Large intestine (tissue), 12 donors: ENCODE measurements at places on chromosomes 13 and 19.

DNA sequence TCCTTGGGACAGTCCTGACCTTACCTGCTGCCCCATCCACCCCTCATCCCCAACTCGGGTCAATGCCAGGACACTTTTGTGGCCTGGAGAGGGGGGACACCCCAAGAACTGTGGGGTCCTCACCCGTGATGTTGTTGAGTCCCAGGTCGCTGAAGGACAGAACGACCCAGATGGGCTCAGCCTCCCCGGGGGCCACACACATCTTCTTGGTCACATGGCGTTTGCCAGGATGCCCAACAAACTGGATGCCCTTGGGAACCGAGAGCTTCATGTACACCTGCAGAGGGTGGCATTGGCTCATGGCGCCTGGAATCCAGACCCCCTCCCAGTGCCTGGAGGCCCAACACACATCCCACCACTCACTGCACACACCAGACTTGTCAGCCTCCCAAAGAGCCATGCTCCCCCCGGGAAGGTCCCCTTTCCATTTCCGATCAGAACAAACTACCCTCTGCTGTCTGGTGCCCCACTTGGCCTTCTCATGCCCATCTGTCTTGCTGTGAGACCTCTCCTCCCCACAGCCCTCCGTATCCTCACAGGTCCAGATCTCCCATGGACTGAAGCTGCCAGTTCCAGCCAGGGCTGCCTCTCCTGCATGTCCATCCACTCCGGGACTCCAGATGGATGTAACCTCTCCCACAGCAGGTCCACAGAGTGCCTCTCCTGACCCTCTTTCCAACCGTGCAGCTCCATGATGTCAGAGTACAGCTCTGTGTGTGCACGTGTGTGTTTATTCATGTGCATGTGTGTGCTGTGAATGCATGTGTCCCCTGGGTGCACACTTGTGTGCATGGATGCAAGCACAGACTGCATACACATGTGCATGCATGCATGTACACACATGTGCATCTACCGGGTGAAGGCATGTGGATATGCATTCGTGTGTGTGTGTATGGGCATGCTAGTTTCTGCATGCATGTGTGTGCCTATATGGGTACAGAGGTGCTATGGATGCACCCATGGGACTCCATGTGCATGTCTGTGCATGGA lies 58.4 kb downstream of the F2RL3 start:
- H3K27ac ChIP-seq, result no peak overlapping the region
- no peaks in the 10 kb centered on the region for H3K27me3 ChIP-seq
- H3K4me3 ChIP-seq, result no peak overlapping the region
- no peak for DNase-seq
- no peaks in the 10 kb centered on the region for H3K4me1 ChIP-seq

DNA sequence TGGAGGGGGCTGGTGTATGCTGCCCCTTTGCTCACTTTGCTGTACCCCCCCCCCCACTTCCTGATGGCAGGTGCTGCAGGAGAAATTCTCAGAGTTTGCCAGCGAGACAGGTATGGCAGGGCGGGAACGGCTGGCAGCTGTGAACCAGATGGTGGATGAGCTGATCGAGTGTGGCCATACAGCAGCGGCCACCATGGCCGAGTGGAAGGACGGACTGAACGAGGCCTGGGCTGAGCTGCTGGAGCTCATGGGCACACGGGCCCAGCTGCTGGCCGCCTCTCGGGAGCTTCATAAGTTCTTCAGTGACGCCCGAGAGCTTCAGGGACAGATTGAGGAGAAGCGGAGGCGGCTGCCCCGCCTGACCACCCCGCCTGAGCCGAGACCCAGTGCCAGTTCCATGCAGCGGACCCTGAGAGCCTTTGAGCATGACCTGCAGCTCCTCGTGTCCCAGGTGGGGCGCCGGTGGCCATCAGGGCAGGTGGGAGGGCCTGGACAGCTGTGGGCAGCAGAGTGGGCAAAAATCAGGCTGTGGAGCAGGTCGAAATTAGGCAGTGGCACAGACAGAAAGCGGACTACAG lies 19.6 kb upstream of the SHKBP1 start:
- H3K27me3 ChIP-seq, result peaks cover 40% of the 10 kb centered on the region
- DNase-seq, result no peak
- no peak overlapping the region for H3K4me3 ChIP-seq
- H3K36me3 ChIP-seq, result no peaks in the 10 kb centered on the region

- H3K36me3 ChIP-seq, result no peaks in the 10 kb centered on the region
- no peak for DNase-seq
- H3K4me1 ChIP-seq, result no peaks in the 10 kb centered on the region
- H3K27me3 ChIP-seq, result no peaks in the 10 kb centered on the region
Measured at GRCh38 chr19:56727677-56728076, 56.1 kb upstream of the ZNF835 start.

- H3K27ac ChIP-seq, result no peak overlapping the region
- H3K4me3 ChIP-seq, result no peak overlapping the region
- no peaks in the 10 kb centered on the region for H3K36me3 ChIP-seq
- H3K4me1 ChIP-seq, result no peaks in the 10 kb centered on the region
- peaks cover 3% of the 10 kb centered on the region for H3K27me3 ChIP-seq
Measured at GRCh38 chr13:25118378-25118905, 22.5 kb downstream of the PABPC3 start.

GRCh38 chr19:6737873-6738786 lies 750 bp upstream of the GPR108 start:
- peak; percentile 86 for DNase-seq
- H3K4me3 ChIP-seq, result peak overlapping the region; percentile 7
- H3K36me3 ChIP-seq, result peaks cover 14% of the 10 kb centered on the region
- peaks cover 26% of the 10 kb centered on the region for H3K4me1 ChIP-seq
- no peaks in the 10 kb centered on the region for H3K27me3 ChIP-seq

DNA sequence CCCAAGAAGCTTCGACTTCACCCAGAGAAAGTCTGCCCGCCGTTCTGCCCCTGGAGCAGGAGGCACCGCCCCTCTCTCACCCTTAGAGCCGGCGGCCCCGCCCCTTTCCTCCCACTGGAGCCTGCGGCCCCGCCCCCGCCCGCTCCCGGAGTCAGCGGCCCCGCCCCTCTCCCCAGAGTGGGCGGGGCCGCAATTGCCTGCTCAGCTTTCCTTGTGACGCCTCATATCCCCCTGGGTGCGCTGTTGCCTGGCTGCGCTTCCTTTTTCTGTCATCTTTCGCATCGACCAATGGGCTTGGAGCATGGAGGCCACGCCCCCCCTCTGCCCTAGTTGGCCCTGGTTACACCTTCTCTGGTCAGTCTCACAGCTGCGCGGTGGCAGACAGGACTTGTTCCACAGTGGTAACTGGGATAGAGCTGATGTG lies 38.2 kb upstream of the ZNF492 start:
- H3K4me3 ChIP-seq, result no peak overlapping the region
- no peaks in the 10 kb centered on the region for H3K36me3 ChIP-seq
- H3K27ac ChIP-seq, result no peak overlapping the region
- DNase-seq, result no peak
- no peaks in the 10 kb centered on the region for H3K4me1 ChIP-seq

DNA sequence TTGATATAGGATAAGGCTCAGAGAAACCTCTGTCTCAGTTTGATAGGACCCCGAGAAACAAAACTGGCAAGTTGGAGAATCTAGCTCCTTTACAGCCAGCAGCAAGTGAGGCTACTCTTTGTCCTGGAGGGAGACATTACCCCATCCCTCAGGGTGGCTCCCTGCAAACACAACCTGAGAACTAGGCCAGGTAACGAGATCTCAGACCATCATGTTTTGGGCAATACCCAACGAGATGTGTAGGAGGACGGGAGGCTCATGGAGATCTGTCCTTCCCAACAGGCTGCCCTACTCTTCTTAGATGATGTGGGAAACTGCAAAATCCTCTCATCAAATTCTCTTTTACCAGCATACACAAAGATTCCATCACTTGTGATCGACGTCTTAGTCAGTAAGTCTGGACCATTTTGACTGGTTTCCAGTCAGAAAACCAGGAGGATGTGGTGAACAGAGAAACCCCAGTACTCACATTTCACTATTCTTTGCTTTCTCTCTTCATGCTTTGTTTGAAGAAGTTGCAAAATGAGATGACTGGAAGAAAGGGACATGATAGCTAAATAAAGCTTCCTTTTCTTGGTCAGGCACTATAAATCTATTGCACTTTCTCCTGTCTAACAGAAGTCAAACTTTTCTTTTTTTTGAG lies 6.0 kb upstream of the CTU1 start:
- H3K4me3 ChIP-seq, result no peak overlapping the region
- H3K27ac ChIP-seq, result no peak overlapping the region
- no peaks in the 10 kb centered on the region for H3K27me3 ChIP-seq
- no peaks in the 10 kb centered on the region for H3K36me3 ChIP-seq
- no peaks in the 10 kb centered on the region for H3K4me1 ChIP-seq

DNA sequence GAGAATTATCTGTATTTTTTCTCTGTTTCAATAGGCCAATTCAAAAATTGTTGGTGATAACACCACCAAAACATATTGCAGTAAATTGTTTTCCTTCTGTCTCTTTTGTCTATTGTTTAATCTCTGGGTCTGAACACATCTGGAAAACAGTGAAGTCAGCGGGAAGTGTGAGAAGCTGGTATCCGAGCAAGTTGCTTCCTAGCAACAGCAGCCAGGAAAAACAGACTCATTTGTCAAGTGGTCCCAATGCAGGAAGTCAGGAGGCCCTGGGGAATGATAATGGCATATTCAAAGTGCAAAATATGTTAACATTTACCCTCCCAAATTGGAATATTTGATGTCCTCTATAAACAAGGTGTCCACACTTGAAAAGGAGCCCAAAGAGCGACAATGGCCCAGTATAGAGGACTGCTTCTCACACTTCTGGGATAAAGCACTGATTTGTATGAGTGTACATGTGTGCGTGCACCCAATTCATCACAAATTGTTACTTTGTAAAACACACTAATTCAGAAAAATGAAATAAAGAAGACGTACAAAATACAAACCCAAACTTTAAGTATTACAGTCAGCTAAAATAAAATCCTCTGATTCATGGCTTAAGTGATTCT lies 515.0 kb downstream of the TBC1D4 start:
- H3K27me3 ChIP-seq, result no peaks in the 10 kb centered on the region
- no peaks in the 10 kb centered on the region for H3K4me1 ChIP-seq
- no peak overlapping the region for H3K4me3 ChIP-seq
- H3K36me3 ChIP-seq, result no peaks in the 10 kb centered on the region
- H3K27ac ChIP-seq, result no peak overlapping the region

GRCh38 chr19:51615991-51616390 lies 14.2 kb downstream of the SIGLEC5 start:
- no peaks in the 10 kb centered on the region for H3K36me3 ChIP-seq
- H3K4me1 ChIP-seq, result no peaks in the 10 kb centered on the region
- no peaks in the 10 kb centered on the region for H3K27me3 ChIP-seq
- no peak overlapping the region for H3K4me3 ChIP-seq
- no peak for DNase-seq

DNA sequence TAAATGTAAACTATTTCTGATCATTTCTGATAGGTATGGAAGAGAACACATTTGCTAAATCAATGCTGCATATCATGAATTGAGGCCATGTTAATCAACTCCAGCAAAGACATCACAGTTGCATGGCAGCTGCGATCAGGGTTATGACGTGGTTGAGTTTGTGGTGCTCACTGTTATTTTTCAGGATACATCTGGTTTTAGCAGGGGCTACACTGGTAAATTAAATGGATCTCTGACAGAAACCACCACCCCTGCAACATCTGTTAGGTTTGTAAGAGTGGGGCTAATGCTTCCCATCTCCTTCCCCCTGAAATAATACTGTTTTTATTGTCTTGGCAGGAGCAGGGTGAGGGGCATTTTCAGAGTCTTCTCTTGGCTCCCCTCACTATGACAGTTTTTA lies 444.4 kb upstream of the ZNF507 start:
- no peaks in the 10 kb centered on the region for H3K27me3 ChIP-seq
- no peak overlapping the region for H3K4me3 ChIP-seq
- H3K36me3 ChIP-seq, result no peaks in the 10 kb centered on the region
- no peaks in the 10 kb centered on the region for H3K4me1 ChIP-seq
- no peak for DNase-seq

GRCh38 chr19:4764393-4764660 lies 27.2 kb upstream of the FEM1A start:
- no peaks in the 10 kb centered on the region for H3K27me3 ChIP-seq
- H3K4me1 ChIP-seq, result peaks cover 11% of the 10 kb centered on the region
- no peak for DNase-seq
- H3K4me3 ChIP-seq, result no peak overlapping the region
- no peaks in the 10 kb centered on the region for H3K36me3 ChIP-seq

DNA sequence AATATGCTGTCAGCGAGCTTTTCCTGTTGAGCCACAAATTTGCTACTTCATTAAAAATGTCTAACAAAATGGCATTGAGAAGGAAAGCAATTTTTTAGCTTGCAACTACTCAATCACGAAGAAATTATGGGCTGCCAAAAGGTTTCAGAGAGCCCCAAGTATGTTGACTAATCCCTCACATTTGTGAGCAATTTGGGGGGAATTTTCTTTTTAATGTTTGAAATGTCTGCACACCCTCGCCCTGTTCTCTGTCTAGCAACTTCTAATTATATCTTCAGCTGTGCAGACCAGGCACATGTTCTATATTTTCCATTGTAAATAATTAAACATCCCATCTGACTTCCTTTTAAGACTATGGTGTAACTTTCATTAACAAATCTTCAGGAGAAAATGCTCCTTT lies 192.9 kb downstream of the DCT start:
- no peaks in the 10 kb centered on the region for H3K27me3 ChIP-seq
- peaks cover 2% of the 10 kb centered on the region for H3K36me3 ChIP-seq
- no peak overlapping the region for H3K27ac ChIP-seq
- H3K4me3 ChIP-seq, result no peak overlapping the region

- no peak overlapping the region for H3K4me3 ChIP-seq
- H3K27me3 ChIP-seq, result no peaks in the 10 kb centered on the region
- no peak overlapping the region for H3K27ac ChIP-seq
- no peak for DNase-seq
- H3K4me1 ChIP-seq, result no peaks in the 10 kb centered on the region
Measured at GRCh38 chr13:84873951-84874350, 925.3 kb downstream of the SLITRK6 start.

DNA sequence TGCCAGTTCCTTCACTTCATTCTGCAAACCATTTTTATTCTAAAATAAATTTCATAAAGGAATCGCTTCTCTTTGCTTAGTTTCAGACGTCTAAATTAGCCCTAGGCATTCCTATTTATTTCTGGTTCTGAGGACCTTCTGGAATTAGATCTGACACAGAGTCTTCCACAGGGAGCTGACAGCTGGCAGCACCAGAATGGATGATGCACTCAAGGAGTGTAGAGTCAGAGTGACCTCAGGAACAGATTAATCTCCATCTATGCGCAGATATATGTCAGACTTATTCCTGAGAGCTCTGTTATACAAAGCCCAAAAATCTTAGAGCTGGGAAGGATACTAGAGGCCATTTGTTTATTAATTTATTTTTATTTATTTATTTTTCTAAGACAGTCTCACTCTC lies 450.8 kb downstream of the HS6ST3 start:
- no peaks in the 10 kb centered on the region for H3K4me1 ChIP-seq
- no peak for DNase-seq
- no peaks in the 10 kb centered on the region for H3K27me3 ChIP-seq
- no peaks in the 10 kb centered on the region for H3K36me3 ChIP-seq
- no peak overlapping the region for H3K4me3 ChIP-seq
- no peak overlapping the region for H3K27ac ChIP-seq

DNA sequence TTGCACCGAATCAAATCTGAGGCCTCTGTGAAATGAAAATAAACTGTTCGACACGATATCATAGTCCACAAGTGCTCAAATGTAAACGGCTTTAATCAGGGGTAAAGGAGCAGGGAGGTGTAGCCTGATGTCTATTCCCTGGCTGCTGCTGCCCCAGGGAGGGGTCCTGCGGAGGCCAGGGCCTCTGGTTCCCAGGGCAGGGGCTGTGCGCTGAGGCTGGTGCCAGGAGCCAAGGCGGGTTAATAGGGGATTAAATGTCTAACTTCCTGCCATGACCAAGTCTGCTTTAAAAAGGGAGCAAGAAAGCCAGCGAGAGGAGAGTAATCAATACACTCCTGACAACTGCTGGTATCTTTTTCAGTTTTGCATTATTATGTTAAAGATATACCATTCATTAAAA lies 59.4 kb downstream of the ZNF536 start:
- no peaks in the 10 kb centered on the region for H3K36me3 ChIP-seq
- no peaks in the 10 kb centered on the region for H3K4me1 ChIP-seq
- DNase-seq, result no peak
- no peaks in the 10 kb centered on the region for H3K27me3 ChIP-seq
- no peak overlapping the region for H3K4me3 ChIP-seq
- H3K27ac ChIP-seq, result no peak overlapping the region
